Frontal cortex (tissue), 4 donors: ENCODE measurements at places on chromosomes 11 and 22. TPM values are rescaled to one million over a fixed set of nuclear protein-coding genes. Genes with fewer than 3 reads are reported as not detected.

The ADM2 gene
- total RNA-seq: not detected

The SPA17 gene
- 5.7 TPM for total RNA-seq

The GATD1 gene
- total RNA-seq: 21.2 TPM

The SCGB1D2 gene
- not detected for total RNA-seq

The UBQLN3 gene
- total RNA-seq: under 0.01 TPM

- no peak for DNase-seq
These were observed 15.7 kb downstream of the SLC5A12 start for GRCh38 chr11:26706181-26706580.

GRCh38 chr22:39935612-39936011 is 24.6 kb upstream of the TMA7B start:
- DNase-seq: no peak

DNA sequence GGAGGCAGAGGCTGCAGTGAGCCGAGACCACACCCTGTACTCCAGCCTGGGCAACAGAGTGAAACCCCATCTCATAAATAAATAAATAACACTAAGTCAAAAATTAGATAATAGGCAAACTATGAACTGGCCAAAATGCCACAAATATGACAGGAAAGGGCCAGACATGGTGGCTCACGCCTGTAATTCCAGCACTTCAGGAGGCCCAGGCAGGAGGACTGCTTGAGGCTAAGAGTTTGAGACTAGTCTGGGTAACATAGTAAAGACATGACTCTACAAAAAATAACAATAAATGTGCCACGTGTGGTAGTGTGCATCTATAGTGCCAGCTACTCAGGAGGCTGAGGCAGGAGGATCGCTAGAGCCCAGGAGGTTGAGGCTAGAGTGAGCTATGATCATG is 19.9 kb downstream of the SEC14L6 start:
- DNase-seq: no peak

DNA sequence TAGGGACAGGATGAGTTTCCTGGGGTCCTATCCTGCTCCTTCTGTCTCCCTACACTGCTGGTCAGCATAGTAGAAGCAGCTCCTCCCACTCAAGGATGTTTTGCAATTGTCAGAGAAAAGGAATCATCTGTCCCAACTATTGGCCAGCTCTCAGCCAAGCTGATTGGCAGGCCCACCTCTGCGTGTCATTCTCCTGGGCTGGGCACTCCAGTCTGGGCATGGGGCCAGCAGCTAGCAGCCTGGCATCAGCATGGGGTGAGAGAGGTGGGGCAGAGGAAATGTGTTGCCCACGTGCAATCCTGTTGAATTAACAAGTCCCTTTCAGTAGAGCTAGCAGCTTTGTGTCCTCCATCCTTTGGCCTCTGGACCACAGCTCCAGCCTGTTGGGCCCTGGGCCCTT is 14.1 kb downstream of the ANKK1 start:
- DNase-seq: peak; percentile 23

DNA sequence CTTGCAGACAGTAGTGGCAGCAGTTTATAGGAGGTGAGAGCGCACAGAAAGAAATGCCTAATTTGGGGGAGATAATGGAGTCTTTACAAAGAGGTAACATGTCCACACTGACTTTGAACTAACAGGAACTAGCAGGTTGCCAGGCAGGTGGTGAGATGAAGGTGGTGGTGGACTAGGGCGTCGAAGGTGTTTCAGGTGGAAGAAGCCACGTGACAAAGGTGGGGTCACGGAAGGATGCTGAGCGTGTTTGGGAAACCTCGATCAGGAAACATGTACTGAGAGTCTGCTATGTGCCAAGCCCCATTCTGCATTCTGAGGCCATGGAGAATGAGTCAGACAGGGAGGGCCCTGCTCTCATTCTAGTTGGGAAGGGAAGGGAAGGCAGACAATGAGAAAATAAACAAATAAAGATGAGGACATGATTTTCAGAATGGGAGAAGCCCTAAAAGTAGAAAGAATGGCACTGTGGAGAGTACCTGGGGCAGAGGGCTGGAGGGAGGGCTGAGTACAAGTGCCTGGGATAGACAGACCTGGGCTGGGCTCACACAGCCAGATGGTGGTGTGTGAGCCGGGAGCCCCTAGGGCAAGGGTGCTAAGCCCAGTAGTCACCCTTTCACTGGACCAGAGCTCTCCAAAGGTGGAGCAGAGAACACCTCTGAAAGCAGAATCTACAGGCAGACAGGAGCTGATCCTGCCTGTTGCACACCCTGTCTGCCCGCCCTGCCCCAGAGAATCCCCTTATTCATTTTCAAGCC is 16.2 kb upstream of the NNMT start:
- DNase-seq: no peak

DNA sequence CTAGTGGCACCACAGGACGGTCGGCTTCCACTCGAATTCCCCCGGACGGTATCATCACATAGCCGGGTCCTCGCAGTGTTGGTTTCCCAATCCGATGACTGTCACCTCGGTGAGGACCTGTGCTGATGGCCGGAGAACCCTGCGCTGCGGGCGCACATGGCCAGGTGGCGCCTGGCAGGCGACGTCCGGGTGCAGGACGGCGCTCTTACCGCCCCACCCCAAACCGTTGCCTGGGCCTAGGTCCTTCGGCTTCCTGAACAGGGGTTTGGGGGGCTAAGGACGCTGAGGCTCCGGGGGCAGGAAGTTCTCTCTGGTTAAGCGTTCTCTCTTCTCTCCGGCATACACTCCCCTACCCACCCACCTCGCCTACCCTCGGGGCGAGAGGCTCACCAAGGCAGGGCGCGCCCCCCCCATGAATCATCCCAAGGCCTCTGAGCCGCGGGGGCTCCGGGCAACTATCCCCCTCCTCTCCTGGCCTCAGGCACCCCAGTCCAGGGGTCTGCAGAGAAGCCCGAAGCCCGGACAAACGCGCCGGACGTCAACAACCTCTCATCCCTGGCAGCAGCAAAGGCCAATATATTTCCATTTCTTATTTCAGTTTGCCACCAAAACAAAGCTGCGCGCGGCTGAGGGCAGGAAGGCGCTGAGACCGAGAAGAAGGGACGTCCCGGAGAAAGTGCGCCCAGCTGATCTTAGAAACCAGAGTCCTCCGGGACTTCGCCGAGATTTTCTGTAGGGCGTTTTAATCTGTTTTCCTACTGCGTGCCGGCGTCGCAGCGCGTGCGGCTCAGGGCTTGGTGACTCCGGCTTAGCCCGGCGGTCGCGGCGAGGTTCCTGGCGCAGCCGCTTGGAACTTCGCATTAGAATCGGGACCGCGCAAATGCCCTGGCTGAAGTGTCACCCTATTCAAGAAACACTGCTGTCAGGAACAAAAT is 5.6 kb downstream of the ALX4 start:
- DNase-seq: peak; percentile 19

GRCh38 chr11:11876458-11876857 is 34.7 kb downstream of the USP47 start:
- DNase-seq: no peak

DNA sequence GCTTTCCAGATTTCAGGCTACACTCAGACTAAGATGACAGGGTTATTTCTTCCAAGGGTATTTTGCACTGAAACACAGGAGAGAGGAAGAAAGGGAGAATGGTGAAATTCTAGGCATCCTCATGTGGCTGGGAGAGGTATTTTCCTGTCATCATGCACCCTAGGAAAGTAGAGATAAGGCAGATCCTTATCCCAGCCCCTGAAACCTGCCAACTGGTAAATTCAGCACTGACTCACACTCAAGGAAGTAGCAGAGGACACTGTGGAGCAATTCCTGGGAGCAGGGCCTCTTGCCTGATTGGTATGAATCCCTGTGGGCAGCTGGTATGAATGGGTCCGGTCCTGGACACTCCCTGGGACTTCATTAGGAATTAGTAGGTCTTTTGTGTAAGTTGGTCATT is 37.6 kb upstream of the SLC5A1 start:
- no peak for DNase-seq

- no peak for DNase-seq
These were observed 878.6 kb upstream of the CCDC90B start for GRCh38 chr11:84164728-84165127.

- no peak for DNase-seq
These were observed 3.8 kb downstream of the DGCR2 start for GRCh38 chr22:19118329-19118880.

GRCh38 chr22:36149441-36149840 is 11.1 kb downstream of the APOL3 start:
- no peak for DNase-seq

DNA sequence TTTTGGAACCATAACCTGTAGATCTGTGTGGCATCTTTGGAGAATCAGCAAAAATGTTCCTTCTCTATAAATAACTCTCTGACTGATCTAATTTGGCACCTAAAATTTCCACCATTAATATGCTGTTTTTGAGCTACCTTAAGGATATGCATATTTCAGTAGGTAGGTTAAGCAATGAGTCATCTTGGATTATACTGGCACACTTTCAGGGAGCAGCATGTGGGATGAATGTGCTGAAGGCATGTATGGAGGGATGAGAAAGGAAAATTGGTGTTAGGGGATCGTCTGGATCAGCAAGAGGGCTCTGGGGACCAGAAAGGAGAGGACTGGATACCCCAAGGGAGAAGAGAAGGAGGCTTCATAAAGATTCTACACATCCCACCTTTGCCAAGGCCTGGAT is 44.6 kb upstream of the ELF5 start:
- no peak for DNase-seq

DNA sequence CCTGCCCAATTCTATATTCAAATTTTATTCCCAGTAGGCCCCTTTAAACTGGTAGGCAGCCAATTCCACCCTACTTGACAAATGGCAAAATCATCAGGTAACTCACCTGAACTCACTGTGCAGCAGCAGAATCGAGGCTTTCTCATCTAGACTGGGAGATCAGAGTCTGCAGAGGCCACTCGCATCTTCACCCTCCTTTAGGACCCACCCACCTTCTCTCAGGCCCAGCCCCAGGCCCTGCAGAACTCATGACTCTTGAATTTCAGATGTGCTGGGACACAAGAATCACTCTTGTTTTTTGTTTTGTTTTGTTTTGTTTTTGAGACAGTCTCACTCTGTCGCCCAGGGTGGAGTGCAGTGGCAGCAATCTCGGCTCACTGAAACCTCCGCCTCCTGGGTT is 38.8 kb downstream of the MICAL3 start:
- DNase-seq: no peak

DNA sequence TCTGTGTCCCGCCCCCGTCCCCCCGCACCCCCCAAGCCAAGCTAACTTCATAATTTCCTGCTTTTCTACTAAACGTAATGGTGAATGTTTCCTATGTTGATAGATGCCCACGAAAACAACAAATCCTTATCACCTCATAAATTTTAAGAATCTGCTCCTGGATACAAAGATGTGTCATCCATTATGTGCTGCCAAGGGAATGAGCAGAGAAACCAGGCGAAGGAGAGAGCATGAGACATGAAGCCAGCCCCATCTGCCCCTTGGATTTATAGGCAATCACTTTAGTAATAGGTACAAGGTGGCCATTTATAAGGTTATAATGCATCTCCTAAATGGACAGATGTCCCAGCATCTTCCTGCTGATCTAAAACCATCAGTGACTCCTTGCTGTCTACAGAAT is 30.3 kb downstream of the LAYN start:
- no peak for DNase-seq

- DNase-seq: peak; percentile 57
These were observed 23.2 kb downstream of the COMMD9 start for GRCh38 chr11:36265793-36266628.

DNA sequence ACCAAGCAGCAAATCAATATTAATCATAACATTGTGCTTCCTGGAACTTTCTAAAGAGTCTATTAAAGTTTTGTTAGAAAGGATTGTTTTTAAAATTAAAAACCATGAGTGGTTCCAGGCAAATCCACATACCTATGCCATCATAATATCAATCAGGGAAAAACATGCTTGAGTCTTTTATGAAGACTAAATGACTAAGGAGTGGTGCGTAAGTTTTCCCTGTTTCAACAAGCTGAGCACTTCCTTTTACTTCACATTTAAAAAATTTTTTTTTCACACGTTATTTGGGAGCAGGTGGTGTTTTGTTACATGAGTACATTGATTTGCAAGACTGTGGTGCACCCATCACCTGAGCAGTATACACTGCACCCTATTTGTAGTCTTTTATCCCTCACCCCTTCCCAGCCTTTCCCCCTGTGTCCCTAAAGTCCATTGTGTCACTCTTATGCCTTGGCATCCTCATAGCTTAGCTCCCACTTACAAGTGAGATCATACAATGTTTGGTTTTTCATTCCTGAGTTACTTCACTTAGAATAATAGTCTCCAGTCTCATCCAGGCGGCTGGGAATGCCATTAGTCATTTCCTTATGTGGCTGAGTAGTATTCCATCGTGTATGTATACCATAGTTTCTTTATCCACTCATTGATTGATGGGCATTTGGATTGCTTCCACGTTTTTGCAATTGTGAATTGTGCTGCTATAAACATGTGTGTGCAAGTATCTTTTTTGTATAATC is 1190.3 kb upstream of the RAG2 start:
- DNase-seq: no peak

DNA sequence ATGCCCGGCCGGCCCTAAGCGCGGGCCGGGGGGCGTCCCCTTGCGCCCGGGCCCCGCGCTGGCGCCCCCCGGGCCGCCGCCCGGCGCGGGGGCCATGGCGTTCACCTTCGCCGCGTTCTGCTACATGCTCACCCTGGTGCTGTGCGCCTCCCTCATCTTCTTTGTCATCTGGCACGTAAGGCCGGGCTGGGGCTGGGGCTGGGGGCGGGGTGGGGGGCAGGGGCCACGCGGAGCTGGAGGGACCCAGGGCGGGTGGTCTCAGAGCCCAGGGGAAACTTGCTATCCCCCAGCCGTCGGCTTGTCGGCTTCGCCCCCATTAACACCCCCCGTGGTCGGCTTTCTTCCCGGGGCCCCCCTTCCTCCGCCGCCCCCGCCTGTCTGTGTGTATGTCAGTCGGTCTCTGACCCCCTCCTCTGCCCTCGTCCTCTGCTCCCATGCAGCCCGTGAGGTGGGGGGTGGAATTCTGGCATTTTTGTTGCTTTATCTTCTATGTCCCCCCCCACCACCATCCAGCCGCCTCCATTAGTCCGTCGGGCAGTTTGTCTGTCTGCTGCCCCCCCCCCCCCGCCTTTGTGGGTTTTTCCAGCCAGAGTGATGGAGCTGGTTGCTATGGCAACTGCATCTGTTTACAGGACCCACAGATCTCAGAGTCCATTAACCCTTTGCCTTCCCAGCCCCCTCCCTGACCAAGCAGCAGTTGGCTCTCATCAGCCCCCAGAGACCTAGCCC is 552 bp downstream of the CNIH2 start:
- no peak for DNase-seq
